ENCODE measurements at places on chromosomes 2 and 18.

- DNase-seq: no peak
Measured at GRCh38 chr18:55268151-55268601, 308.9 kb upstream of the CCDC68 start.

DNA sequence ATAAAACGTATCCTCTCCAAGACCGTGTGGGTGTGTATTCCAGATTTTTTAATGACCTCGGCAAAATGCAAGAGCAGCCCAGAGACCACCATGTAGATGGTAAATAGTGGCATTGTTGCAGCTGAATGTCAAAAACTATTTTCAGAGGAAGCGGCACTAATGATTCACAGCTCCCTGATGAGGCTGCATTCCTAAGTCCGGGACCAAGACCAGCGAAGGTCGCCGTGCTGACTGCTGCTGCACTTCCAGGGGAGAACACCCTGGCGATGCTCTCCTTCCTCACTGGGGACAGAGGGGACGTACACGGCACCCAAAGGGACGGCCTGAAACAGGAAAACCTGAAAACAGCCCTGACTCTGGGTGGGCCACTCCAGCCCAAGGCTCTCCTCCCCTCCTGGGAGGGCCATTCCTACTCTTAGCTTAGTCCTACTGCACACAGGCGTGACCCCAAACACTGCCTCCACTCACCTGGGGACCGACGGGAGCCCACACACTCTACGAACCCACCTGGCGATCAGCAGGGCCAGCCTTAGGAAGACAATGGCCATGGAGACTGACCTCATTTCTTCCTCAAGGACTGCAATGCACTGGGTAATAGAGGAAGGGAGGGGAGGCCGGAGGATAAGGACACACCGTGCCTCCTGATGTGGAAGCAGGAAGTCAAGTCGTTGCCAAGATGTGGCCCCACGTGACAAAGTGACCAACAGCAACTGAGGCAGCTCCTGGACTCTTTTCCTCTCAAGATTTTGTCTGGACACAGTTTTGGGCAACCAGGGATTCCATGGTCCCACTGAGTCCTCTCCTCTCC lies 82.8 kb downstream of the ZNF516 start:
- no peak for DNase-seq

DNA sequence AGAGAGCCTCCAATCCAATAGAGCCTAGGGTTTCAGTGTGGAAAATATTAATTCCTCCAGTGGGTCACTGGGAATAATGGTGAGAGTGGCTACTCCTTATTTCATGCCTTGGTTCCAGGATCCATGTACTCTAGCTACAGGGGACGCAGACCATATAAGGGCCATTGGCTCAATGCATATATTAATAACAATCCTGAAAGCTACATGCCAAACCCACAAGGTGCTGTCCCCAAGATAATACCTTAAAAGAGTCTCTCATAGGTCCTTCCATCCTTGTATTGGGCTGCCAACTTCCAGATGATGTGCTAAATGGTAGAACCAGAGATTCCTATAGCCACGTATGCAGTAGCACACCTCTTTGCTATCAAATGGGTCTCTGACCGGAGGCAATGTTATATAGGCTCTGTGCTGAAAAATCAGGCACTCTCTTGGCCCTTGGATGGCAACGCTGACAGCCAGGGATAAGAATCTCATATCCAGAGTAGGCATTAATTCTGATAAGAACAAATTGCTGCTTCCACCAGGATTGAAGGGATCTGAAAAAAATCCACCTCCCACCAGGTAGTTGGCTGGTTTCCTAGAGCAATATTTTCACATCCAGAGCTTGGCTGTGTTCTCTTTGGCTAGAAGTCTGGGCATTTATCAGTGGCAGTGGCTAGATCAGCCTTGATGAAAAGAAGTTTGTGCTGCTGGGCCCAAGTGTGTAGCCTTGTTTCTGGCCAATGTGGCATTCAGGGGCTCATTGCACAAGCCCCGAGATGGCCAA lies 218.1 kb upstream of the MGAT5 start:
- DNase-seq: no peak

DNA sequence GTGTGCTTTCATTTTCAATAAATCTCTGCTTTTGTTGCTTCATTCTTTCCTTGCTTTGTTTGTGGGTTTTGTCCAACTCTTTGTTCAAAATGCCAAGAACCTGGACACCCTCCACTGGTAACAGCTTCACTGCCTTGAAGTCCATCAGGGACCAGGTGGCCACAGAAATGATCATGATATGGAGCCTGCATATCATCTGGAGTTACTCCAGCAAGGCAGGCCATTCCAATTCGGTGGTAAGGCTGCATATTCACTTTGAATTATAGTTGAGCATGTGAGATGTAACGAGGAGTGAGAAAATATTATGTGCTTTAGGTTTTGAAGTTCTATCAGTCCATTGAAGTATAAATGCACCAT lies 26.3 kb upstream of the SPATA3 start:
- no peak for DNase-seq

DNA sequence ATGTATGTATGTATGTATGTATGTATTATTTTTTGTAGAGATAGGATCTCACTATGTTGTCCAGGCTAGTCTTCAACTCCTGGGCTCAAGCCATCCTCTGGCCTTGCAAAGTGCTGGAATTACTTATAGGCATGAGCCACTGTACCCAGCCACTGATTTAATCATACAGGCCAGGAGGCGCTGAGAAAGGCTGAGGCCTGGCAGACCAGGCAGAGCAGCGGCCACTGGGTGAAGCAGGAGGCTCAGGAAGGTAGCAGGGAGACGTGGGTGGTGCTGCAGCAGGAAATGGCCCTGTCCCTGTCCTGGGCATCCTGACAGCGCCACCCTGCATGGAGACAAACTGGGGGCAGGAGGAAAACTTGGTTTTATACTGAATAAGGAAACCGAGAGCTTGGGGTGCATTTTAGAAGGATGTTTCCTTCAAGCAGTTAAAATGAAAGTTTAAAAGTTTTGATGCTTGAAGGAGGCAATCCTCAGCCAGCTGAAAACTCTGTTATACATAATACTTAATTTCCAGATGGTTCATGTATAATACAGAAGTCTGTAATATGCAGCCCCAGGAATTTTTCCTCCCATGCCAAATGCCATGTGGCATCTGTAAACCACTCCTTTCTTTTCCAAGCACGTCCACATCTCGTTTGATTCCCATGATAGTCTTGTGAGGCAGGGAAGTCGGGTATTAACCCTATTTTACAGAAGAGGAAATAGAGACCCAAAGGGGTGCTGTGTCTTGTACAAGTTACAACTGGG lies 182.4 kb downstream of the CELF4 start:
- no peak for DNase-seq

DNA sequence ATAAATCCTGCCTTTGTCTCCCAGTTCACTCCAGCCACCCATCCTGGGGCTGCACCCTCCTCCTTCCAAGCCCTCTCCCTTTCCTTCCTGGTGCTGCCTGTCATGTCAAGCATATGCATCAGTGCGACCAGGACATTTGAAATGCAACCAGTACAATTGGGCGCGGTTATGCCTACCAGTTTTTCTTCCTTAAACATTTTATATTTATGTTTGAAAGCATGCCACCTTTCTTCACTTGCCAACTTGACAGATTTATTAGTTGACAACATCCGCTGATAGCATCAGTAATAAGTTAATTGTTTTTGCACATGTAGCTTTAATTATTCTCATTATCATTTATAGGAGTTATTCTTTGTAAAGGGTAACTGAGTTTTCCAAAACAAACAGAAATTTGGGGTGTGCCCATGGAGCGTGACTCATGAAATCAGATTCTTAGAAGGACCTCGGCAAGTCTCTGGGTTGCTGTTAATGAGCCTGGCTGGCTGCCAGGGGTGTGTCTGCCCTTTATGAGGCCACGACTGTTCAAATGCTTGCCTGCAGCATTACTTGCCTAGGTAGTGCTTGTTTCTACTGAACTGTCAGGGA lies 32.8 kb upstream of the IL1B start:
- DNase-seq: peak; percentile 38

DNA sequence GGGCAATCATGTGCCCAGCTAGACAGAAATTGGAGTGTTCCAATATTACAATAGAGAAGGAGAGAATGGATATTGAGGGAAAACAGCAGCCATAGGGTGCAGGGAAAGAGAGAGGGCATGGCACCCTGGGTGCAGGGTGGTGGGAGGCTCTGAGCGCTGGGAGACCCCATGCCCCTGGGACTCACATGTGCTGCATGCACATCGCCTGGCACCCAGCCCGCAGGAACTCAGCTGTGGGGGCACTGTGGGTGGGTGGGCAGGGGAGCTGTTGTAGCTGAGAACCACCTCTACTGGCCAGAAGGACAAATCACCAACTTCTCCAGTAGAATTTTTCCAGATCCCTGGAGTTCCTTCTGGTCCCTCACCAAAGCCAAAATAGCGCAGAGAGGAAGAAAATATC lies 7.2 kb upstream of the NEURL3 start:
- DNase-seq: no peak

GRCh38 chr2:98436734-98437133 lies 7.9 kb upstream of the INPP4A start:
- DNase-seq: no peak

DNA sequence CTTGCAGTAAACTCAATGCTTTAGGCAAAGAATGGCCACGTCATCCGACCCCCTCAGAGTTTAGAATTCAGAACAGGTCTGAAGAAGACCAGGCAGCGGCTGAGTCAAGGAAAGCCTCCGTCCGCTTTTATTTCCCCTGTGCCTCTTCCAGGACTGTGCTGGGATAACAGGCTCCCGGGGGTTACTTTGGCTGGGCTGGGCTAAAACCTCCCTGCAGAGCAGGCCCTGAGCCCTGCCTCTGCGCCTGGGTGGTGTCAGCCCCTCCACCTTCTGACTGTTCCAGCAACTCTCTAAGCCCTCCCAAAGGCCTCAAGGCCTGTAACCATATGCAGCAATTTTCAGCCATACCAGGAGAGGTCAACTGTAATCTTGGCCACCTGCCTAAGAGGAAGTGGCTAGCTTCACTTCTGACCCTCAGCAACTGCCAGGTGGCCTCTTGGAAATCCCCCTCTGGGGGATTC lies 166.5 kb downstream of the RPIA start:
- DNase-seq: no peak

DNA sequence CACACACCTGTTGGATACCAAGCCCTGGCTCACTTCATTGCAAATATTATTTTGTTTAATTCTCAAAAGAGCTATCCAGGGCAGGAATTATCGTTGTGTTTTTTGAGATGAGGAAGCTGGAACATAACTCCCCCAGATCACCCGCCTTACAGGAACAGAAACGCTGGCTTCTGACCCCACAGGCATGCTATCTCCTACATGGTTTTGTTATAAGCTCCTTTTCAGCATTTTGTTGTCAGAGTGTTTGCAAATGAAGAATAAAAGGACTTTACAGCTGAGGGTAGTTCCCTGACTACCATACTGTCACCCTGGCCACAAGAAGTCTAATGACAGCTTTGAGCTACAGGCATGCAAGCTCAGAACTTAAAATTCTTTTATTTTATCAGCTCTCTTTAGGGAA lies 62.0 kb upstream of the MRPS9 start:
- DNase-seq: no peak

- DNase-seq: peak; percentile 67
Measured at GRCh38 chr18:5868218-5868854, 27.0 kb downstream of the TMEM200C start.

DNA sequence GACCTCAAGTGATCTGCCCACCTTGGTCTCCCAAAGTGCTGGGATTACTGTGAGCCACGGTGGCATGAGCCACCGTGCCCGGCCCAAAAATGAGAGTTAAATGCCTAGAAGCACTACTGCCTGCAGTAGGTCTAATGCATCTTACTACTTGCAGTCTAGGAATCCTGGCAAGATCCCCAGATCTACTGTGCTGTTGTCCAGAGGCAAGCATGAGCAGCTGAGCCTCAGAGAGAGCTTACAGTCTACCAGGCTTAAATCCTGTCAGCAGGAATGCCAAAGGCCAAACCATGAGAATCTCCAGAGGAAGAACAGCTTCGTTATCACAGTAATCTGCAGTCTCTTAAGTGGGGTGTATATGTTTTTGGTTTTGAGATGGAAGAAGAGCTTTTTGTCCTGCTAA lies 54.4 kb downstream of the XRCC5 start:
- DNase-seq: peak; percentile 13

DNA sequence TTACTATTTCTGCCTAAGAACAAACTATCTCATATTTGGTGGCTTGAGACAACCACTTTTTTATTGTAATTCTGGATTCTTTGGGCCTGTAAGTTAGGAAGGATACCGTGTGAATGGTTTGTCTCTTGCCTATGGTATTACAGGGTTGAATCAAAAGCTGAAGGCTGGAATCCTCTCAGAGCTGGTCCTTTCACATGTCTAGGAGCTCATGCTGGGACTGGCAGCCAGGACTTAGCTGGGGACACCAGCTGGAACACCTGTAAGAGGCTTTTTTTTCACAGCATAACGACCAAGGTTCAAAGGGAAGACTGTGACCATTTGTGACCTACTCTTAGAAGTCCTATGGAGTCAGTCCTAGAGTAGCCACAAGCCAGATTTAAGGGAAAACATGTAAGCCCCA lies 226.3 kb downstream of the ZNF804A start:
- no peak for DNase-seq

Data from fibroblast of gingiva (primary cell).